ENCODE measurements at places on chromosomes 13 and 19.

- DNase-seq: peak; percentile 50
These were observed 14.1 kb downstream of the POU4F1 start for GRCh38 chr13:78589206-78589605.

GRCh38 chr13:34412817-34413375 is 529.2 kb upstream of the NBEA start:
- no peak for DNase-seq

GRCh38 chr19:6674868-6675305 is 4.9 kb upstream of the TNFSF14 start:
- peak; percentile 69 for DNase-seq

DNA sequence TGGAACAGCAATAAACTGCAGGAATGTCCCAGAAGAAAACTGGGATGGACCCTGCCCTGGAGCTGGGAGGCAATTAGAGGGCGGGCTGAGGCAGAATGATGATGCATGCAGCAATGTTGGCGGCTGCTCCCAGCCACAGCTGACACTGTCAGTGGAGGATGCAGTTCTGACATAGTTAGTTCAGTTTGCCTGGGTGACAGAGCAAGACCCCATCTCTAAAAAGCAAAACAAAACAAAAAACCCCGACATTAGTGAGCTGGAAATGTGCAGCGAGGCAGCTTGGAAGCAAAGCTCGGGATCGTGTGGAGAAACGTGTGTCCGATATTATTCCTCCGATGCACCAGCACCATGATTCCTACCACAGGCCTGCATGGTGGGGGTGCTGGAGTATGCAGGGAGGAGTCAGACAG is 110.1 kb upstream of the UQCRFS1 start:
- DNase-seq: no peak

DNA sequence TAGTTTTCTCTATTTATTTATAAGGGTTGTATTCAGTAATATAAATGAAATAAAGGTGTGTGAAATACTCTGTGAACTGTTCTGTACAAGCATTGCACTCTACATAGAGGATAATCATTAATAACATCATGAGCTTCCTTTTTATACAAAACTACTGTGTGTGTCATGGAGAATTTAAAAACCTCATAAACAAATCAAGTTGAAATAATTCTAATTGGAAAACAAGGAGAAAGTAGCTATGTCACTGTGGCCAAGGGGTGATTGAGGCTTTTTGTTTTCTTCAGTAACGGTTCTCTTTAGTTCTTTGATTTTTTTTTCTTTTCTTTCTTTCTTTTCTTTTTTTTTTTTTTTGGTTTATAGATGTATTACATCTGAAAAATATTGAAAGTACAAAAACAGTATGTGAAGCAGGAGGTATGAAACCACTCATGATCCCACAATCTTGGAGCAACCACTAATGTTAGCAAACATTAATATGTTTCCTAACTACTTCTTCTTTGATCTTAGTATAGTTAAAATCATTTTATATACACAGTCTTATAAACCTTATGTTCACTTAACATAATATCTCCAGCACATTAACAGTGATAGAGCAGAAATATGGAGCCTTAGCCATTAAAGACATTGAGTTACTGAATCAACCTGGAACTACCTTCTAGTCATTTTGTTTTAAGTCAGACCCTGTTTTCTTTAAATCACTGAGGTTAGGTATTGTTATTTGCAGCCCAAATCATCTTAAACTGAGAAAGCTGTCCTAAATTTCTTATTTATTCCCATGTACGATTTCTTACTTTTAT is 45.4 kb downstream of the WDFY2 start:
- DNase-seq: no peak

DNA sequence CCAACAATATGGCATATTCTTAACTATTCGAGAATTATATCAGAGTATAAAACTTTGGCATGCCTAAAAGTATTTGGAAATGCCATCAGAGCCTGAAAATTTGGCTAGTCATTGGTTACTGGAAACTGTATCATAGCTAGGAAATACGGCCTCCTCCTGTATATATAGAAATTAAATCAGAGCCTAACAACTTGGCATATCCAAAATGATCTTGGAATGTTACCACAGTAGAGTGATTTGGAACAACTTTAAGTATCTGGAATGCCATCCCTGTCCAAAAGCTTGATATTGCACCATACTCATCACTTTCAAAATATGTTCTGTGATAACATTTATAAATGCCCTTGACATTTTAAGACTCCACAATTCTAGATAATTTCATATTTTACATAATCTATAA is 335.8 kb downstream of the SLITRK1 start:
- peak; percentile 19 for DNase-seq

DNA sequence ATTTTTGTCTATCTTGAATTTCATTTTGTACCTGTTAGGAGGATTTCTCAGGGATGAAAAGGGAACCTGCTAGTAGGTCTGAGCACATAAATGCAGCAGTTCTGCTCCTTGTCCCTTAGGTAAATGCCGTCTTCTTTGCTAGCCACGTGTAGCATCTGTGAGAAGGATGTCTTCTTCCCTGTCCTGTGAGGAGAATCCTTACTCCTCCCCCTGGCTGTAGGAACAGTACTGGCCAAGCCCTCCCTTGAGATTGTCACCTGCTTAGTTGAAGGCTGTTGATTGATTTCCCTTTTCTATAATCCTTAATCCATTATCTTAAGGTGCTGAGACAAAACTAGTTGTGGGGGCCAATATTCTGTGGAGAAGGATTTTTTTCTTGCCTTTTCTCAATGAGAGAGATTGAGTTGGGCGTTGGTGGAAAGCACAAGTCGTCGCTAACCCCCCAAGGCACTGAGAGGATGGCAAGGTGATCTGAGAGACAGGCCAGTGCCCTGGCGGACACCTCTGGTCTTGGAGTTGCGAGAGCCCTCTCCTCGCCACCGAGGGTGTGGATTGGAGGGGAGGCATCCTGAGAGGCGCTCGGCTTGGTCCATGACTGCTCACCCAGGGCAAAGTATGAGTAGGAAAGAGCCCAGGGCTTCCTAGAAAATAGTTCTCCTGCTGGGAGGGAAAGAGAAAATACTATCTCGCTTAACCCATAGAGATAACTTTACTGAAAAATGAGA is 216.7 kb downstream of the ATP8A2 start:
- DNase-seq: no peak

DNA sequence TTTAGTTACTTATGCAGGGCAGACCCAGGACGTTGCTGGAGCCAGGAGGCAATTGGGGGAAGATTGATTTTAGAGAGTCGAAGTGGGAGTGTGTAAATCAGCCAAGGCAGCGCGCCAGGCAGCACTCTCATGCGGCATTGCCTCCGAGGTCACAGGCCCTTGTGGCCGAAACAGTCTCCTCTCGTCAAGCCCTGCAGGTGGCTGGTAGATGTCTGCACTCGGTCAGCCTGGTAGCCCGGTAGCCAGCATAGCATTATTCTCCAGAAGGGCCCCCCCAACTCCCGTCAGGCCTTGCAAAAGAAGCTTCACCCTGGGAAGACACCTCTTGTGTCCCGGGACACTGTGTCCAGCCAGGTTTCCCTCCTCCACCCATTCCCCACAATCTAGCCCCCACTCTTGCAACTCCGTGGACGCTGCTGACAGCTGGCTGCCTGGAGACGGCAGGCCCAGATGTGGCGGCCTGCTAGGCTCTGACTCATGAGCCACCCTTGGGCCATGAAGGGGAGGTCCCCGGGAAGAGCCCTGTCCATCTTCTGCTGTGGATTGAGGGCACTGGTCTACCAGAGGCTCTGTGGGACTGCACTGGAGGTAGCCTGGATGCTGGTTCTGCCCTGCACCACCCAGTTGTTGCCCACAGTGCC is 2.6 kb upstream of the PEPD start:
- no peak for DNase-seq

DNA sequence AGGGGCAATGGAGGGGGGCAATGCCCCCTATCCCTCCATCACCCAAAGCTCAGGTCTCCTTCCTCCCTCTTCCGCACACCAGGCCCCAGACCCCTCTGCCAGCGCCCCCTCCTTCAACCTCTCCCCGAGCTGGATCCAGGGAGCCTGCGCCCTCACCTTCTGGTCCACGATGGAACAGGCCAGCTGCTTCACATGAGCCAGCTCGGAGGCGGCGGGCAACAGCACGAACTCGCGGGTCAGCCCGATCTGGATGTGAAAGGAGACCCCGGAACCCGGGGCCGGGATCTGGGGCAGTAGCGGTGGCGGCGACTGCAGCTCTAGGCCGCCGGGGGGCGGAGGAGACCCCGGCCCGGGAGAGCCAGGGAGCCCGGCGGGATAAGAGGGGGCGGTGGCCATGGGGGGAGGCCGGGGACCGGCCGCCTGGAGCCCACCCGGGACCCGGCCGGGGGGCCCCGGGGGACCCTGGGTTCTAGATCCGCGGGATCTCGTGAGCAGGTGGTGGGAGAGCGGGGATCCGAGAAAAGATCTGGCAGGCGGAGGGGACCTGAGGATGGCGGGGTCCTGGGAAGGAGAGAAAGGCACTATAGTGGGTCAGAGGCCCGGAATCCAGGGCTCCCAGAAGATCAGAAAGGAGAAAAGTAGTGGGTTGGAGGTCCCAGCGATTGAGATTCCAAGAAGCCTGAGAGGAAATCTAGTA is 791 bp downstream of the PRKD2 start:
- no peak for DNase-seq

DNA sequence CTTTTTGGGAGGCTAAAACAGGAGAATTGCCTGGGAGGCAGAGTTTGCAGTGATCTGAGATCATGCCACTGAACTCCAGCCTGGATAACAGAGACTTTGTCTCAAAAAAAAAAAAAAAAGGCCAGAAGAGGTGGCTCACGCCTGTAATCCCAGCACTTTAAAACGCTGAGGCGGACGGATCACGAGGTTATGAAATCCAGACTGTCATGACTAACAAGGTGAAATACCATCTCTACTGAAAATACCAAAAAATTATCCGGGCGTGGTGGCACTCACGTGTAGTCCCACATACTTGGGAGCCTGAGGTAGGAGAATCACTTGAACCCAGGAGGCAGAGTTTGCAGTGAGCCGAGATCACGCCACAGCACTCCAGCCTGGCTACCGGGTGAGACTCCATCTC is 39.9 kb downstream of the ZNF611 start:
- DNase-seq: no peak
